ENCODE measurements at places on chromosomes 1 and 21.
A peak's percentile ranks its signal among the peaks of the same experiment; 100 is the strongest.

DNA sequence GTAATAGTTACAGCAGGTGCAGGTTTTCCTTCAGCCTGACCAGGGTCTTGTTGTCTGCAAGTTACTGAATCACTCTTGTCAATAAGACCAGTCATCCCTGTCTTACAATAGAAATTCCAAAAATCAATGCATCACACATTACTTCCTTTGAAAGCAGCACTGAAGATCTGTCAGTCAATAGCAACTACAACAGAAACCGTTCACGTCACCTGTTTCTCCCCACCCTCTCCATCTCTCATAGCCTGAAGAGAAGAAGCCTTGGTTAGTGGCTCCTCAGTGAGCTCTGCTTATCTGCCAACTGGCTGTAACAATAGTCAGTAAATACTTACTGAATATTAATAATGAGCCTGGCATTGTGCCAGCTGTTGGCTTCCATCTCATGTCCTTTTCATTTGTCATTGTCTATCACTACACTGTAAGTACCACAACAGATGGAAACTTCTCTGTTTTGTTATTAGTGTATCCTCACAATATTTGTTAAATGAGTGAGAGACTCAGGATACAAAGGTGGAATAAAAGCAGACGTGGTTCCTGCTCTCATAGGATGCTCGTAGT, 195.2 kb downstream of the S1PR1 start:
- no peak for DNase-seq

- DNase-seq, result no peak
Observed at GRCh38 chr21:32794644-32795079, 23.1 kb upstream of the PAXBP1 start.

DNA sequence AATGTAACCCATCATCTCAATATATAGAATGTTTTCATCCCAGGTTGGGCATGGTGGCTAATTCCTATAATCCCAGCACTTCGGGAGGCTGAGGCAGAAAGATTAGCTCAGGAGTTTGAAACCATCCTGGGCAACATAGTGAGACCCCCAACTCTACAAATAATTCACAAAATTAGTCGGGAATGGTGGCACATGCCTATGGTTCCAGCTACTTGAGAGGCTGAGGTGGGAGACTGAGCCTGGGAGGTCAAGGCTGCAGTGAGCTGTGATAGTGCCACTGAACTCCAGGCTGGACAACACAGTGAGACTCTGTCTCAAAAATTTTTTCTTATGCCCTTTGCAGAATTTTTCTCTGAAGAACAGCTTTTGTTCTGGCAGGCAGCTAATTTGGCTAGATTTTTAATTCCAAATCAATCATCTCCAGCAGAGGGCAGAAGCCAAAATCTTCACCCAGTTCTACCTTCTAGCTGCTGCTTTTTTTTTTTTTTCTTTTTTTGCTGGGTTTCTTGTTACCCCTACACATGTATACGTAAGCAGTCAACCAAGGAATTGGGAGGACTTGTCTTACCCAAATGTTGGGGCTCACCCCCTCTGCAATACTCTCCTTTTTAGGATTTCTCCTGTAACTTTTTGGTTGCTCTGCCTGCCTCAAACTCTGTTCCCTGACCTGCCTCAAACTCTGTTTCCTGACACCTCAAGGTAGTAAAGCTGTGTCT, 2.7 kb upstream of the RAD54L start:
- DNase-seq, result peak; percentile 26

GRCh38 chr1:161486806-161487741, 18.2 kb upstream of the FCGR2A start:
- peak; percentile 62 for DNase-seq

- peak; percentile 48 for DNase-seq
Observed at GRCh38 chr1:227317011-227317451, 1.3 kb downstream of the CDC42BPA start.

GRCh38 chr1:18575620-18576019, 55.0 kb upstream of the PAX7 start:
- no peak for DNase-seq

DNA sequence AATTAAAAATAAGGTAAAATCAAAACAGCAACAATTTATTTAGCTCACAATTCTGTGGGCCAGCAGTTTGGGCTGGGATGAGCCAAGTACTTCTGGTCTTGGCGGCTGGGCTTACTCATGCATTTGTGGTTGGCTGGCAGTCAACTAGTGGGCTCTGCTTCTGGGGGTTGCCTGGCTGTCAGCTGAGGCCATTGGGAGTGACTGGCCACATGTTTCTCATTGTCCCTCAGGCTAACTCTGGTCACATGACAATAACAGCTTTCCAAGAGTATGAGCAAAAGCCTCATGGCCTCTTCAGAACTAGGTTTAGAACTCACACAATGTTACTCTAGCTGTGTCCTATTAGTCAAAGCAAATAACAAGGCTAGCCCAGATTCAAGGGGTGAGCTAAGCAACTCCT, 15.6 kb upstream of the CHIA start:
- peak; percentile 80 for DNase-seq

DNA sequence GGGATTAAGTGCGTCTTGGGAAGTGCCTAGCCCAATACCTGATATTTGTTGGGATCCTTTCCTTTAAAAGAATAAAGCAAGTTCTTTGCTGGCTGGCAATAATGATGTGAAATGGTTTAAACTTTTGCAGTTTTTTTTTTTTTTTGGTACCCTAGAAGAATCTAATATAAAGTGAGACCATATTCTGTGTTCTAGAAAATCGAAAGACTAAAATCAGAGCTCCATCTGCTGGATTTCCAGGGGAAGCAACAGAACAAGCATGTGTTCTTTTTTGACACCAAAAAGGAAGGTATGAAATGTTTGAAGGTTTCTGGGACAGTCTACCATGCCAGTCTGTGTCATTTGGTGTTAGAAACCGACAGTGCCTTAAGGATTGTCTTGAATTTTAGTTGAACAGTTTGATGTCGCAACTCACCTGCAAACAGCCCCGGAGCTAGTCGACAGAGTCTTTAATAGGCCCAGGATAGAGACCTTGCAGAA, 6.4 kb downstream of the UTP11 start:
- peak; percentile 36 for DNase-seq

- DNase-seq, result no peak
Observed at GRCh38 chr1:68287241-68287640, 54.9 kb upstream of the WLS start.

GRCh38 chr1:66402194-66402593, 131.8 kb upstream of the SGIP1 start:
- DNase-seq, result no peak

GRCh38 chr1:205044741-205045140, 1.7 kb downstream of the CNTN2 start:
- DNase-seq, result no peak
